ENCODE measurements at places on chromosomes 5 and 9. TPM values are rescaled to one million over a fixed set of nuclear protein-coding genes. Genes with fewer than 3 reads are reported as not detected.

Gene MOB3B
- not detected for total RNA-seq

Gene MEIKIN
- not detected for total RNA-seq

Gene SHOC1
- not detected for total RNA-seq

Gene STPG3
- total RNA-seq = not detected

Gene MARCOL
- not detected for total RNA-seq
